Stimulated activated CD8-positive, alpha-beta memory T cell treated with anti-CD3 and anti-CD28 coated beads, Interleukin-7, amount 100 ng/mL, for 4 hours (primary cell): ENCODE measurements at places on chromosomes 4 and X.

DNA sequence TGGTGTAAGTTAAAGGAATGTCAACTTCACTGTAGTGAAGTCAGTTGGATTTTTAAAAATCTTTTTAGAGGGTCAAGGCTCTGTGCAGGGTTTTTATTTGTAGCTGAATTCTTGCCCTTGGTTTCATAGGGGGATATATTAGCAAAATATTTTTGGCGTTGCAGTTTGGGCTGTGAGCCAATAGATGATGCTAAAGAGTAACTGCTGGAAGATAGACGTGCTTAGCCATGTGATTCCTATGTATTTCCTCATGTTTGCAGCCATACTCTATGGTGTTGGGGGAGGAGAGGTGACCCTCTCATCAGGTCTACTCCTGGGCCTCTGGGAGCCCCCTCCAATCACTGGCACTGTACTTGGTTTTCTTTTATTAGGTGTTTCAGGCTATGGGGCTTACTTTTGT is 246.7 kb upstream of the ARHGAP24 start:
- no peak for DNase-seq

GRCh38 chr4:151304755-151305154 is 20.6 kb downstream of the SH3D19 start:
- DNase-seq: no peak

DNA sequence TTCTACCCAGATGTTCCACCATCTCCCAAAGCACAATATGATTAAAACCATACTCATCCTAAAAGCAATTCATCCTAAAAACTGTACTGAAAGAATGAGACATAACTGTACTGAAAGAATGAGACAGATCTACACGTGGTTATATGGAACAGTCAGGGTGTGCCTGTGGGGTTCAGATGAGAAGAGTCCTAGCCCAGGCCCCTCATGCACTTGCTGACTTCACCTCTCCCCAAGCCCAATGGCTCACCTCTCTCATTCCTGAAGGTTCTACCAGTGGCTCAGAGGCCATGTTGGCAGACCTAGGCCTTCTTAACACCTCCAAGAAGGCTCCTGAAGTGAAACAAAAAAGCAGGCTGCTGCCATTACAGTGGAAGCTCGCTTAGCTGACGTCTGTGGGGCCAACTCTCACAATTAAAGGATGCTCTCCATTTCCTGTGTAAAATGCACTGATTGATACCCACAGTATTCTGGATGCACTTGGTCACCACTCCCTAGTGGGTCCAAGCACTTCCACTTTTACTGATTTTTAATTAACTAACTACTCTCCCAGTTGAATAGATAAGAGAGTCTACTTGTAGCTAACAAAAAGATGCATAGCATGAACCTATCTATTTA is 3.8 kb downstream of the PLAC1 start:
- no peak for DNase-seq

GRCh38 chr4:104451573-104451972 is 43.1 kb downstream of the CXXC4 start:
- no peak for DNase-seq

GRCh38 chr4:4572821-4573220 is 31.0 kb upstream of the STX18 start:
- no peak for DNase-seq

- DNase-seq: no peak
These were observed 56.0 kb downstream of the ZNF827 start for GRCh38 chr4:145882604-145883003.

DNA sequence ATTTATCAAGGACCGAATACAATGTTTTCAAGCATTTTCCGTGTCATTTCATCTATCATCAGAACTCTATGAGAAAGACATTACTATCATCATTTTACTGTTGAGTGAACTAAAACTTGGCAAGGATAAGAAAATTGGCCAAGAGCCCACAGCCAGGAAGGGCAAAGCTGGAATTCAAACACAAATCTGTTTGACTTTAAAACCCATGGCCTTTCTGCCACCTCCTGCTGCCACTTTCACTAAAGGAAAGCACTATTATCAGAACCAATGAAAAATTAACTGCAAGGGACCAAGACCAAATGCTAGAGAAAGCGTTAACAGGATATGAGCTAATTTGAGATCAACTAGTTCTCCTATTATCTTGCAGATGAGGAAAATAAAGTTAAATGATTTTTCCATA is 2759.2 kb downstream of the ARAP2 start:
- no peak for DNase-seq

- no peak for DNase-seq
These were observed 48.1 kb upstream of the ARSJ start for GRCh38 chr4:114027596-114027995.

DNA sequence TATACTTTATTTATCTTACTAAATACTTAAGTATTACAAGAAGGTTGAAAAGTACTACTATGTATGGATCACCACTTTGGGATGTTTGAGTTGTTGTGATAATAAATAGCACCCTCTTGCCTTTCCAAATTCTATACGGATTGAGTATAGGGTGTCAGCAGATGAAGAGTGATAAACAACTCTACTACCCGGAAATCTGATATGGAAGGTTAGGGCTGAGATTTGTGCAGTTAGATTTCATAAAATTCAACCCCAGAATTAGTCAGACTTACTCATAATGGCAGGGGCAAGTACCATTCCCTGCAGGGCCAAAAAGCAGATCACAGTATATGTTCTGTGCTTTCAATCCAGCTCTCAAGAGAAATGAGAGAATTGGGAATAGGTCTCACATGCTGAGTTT is 1008.9 kb upstream of the PCDH7 start:
- no peak for DNase-seq

- no peak for DNase-seq
These were observed 32.5 kb downstream of the MEPE start for GRCh38 chr4:87865288-87865687.
